ENCODE measurements at places on chromosomes 16 and 17.

- DNase-seq, result no peak
Measured at GRCh38 chr16:11996433-11997330, 20.1 kb downstream of the SNX29 start.

- DNase-seq, result peak; percentile 93
Measured at GRCh38 chr17:47810200-47810821, 11.3 kb downstream of the OSBPL7 start.

GRCh38 chr17:59300941-59301340 is 30.5 kb upstream of the YPEL2 start:
- no peak for DNase-seq

GRCh38 chr16:49273771-49274170 is 7.9 kb downstream of the CBLN1 start:
- DNase-seq, result no peak

- DNase-seq, result no peak
Measured at GRCh38 chr17:39926135-39926587, 1.2 kb downstream of the ORMDL3 start.

GRCh38 chr17:80761110-80761871 is 216.7 kb downstream of the RPTOR start:
- DNase-seq, result peak; percentile 77

GRCh38 chr17:8005357-8005756 is 2.9 kb downstream of the GUCY2D start:
- DNase-seq, result peak; percentile 49

- DNase-seq, result no peak
Measured at GRCh38 chr16:67230809-67231660, 4.1 kb downstream of the TMEM208 start.

DNA sequence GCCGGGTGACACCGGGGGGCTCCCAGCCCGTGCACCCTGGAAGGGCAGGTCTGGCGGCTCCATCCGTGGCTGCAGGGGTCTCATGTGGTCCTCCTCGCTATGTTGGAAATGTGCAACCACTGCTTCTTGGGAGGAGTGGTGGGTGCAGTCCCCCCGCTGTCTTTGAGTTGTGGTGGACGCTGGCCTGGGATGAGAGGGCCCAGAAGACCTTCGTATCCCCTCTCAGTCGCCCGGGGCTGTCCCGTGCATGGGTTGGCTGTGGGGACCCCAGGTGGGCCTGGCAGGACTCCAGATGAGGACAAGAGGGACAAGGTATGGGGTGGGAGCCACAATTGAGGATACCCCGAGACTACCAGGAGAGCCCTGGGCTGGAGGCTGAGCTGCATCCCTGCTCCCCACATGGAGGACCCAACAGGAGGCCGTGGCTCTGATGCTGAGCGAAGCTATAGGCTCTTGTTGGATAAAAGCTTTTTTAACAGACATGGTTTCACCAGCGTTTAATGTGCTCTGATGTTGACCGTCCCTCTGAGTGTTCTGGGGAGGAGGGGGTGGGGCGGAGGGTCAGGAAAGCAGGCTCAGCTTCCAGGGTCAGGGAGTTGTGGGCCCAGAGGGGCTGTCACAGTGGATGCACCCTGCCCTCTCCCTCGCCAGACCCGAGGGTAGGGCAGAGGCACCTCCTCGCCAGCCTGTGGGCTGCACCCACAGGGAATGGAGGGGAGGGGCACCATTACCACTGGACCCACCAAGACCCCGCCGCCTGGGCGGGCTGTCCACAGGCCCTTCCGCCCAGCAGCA is 5.4 kb downstream of the SPATA2L start:
- no peak for DNase-seq

GRCh38 chr16:569445-570254 is at the start of gene PIGQ:
TSS of gene PIGQ (plus strand) at chr16:569968. CDS start at chr16:574075, 4,107 bp downstream.
- peak; percentile 70 for DNase-seq

DNA sequence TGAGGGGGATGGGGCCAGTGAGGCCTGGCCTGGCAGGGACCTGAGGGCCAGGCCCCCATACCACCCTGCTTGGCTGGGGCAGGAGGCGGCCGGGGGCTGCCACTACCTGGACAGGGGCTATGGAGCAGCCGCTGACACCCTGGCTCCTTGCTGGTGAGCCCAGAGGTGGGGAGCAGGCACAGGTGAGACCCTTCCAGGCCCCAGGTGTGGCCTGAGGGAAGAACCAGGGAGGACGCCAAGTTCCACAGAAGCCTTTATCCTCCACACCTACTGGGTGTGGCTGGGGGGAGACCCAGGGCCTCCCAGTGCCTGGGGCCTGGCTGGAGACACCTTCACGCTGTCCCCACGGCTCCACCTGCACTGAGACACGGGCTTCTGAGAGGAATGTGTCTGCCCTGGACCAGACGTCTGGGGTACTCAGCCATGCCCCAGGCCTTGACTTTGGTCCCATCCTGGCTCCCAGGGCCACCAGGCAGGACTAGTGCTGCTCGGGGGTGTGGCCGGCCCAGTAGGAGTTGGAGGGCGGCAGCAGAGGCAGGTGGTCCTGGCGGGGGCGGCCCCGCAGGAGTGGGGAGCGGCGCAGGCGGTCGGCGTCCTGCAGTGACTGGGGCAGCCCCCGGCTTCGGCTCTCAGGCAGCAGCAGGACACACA is 4.7 kb downstream of the SLC22A31 start:
- DNase-seq, result no peak

DNA sequence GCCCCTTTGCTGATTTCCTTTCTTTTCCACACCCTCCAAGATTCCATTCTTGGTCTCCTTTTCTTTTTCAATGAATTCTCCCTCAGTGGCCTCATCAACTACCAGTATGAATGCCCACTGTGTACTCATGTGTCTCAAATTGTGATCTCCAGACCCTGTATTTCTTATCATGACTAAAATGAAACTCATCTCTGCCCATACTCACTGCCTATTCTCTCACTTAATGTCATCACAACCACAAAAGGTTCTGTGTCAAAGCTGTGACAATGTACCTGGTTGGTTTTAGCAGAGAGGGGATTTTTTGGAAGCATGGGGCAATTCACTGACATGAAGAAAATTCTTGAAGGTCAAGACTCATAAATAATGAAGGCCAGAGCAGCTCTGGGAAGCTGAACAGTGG is 11.5 kb upstream of the TBX4 start:
- no peak for DNase-seq

DNA sequence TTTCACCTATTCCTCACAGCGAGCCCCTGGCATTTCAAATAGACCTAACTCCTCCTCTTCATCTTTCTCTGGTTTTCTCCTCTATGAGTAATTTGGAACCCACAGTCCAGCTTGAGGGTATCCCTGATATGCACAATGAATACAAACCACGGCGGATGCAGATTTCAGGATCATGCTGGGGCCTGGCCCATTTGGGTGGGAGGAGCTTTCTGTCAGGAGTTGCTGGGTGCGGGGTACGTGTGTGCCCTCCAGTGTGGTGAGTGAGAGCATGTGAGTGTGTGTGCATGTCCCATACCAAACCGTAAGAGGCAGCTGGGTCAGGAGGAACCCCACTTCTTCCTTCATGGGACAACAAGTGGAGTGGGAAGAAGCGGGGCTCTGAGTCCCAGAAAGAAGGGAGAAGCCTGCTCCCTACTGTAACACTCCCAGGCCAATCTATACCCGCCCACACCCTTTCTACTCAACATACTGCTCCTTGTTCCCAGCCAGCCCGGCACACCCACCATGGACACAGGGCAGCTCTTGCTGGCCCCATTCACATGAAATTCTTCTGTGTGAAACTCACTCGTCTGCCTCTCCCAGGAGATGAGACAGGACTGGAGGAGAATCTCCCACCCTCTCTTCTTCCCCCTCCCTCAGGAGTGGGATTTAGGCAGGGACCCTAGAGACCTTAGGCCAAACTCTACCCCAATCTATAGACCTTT is 18.4 kb downstream of the CNTNAP1 start:
- no peak for DNase-seq

GRCh38 chr17:52030052-52030451 is 128.5 kb downstream of the CA10 start:
- DNase-seq, result no peak

GRCh38 chr17:65225061-65225460 is 87.9 kb downstream of the RGS9 start:
- DNase-seq, result no peak

- no peak for DNase-seq
Measured at GRCh38 chr16:49531931-49532840, 158.6 kb downstream of the C16orf78 start.

- no peak for DNase-seq
Measured at GRCh38 chr17:43453331-43453812, 30.4 kb upstream of the DHX8 start.

DNA sequence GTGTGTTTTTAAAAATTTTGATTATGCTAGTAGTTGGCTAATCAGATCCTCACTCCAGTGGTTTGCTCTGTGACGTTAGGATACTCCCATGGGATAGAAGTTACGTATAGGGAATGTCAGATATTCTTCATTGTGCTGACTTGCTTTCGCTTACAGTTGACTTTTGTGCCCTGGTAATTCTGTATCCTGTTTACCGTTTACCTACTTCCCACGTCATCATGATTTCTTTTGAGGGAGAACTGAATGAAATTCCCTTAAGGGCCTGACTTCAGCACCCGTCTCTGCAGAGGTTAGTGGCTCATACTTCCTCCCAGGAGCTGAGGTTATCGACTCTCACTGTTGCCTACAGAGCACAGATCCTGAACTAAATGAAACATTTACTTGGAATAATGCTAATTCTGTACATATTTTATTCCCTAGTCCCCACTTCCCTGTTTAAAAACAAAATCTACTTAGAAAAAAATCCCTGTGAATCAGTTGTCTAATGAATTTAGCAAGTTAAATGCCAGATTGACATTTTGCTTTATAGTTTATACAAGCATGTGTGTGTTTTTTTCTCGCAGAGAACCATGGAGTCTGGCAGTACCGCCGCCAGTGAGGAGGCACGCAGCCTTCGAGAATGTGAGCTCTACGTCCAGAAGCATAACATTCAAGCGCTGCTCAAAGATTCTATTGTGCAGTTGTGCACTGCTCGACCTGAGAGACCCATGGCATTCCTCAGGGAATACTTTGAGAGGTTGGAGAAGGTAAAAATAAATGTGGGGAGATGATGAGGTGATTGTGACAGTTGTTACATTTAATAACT is 2.8 kb downstream of the PRKAR1A start:
- DNase-seq, result peak; percentile 57

DNA sequence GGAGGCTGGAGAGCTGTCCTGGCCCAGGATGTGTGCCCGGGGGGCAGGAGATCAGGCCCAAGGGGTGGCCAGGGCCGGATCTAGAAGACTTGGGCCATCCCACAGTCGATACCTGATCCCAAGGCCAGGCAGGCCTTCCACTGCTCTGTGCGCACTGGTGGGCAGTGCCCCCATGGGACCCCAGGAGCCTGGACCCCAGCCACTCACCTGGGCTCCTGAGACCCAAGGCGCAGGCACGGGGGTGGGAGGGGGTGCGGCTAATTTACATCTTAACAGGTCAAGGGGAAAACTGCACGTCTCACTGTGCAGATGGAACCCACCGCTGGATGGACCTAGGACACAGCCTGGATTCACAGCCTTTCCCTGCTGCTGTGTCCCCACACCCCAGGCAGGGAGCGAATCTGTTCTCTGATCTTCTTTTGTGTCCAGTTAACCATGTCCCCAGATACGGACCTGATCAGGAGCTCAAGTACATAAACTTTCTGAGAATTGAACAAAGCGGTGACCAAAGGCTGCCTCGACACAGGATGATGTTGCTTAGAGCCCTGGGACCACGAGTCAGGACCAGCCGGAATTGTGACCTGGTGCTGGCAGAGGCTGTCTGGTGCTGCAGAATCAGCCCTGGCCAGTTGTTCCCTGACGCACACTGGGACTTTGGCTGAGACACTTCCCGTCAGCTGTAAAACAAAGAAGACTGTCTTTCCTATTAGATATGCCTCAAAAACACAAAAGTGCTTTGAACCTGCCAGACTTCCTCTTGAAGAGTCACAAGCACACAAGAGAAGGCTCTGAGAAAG is 60.6 kb downstream of the TNFRSF13B start:
- DNase-seq, result no peak

DNA sequence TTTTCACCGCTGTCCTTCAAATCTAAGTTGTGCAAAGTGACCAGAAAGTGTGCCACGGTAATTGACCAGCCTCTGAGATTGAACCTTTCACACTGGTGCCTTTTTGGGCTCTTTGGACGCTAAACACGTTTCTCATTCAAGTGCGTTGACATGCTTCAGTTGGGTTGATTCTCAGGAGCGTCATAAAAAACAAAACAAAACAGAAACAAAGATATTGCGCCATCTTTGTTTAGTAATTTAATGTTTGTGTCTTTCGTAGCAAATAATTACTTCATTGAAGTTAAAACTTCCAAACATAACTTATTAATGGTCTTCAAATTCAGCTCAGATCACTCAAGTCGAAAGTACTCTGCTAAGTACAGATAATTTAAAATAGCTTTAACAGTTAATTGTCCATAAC is 80.2 kb downstream of the OR1D5 start:
- no peak for DNase-seq

GRCh38 chr16:4976611-4977145 is 18.5 kb downstream of the SEC14L5 start:
- DNase-seq, result no peak

- no peak for DNase-seq
Measured at GRCh38 chr16:29961127-29961478, 776 bp upstream of the TMEM219 start.

GRCh38 chr17:16488968-16489337 is 3.0 kb downstream of the LRRC75A start:
- no peak for DNase-seq

DNA sequence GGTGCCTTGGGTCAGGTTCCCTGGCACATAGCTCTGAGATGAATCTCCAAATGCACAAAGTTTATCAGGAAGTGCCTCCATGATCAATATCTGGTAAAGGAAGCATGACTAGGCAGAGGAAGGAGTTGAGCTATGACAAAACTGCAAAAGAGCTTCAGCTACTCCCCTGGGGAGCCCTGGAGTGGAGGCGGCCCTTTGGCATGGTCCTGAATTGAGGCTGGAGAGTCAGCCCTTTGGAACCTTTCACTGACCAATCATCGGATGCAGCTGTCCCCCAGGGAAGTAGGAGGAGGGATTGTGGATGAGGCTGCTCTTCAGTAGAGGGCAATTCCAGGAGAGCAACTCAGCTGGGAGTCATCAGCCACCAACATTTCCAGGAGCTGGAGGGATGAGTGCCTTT is 46.1 kb upstream of the NLRP1 start:
- DNase-seq, result peak; percentile 45

DNA sequence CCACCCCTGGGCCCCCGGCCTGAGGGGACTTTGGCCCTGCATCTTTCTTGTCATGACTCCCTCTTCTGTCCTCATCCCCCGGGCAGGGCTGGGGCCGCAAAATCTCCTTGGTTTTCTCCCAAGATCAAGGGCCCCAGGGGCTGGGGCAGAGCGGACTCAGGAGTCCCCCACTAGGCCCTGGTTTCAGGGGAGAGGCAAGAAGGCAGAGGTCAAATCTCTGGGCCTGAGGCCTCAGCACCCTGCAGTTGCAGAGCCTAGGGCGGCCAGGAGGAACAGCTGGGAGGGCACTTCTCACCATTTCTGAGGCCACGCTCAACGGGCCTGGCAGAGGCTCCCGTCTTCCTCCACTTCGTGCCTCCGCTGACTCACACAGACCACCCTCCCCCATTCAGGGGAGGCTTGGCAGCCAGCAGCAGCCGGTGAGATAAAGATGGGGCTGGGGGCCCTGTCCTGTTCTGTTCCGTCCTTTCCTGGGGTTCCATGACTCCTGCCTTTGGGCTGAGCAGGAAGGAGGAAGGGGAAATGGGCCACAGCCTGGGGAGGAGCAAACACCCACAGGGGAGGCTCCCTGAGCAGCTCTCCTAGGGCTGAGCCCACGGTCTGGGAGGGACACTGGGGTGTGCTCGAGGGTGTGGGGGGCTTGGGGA is 12.4 kb downstream of the ZSCAN10 start:
- DNase-seq, result no peak

GRCh38 chr17:82559566-82560251 is 40.2 kb downstream of the FOXK2 start:
- no peak for DNase-seq
